LNCaP clone FGC (cell line): ENCODE measurements at places on chromosomes 3 and 15.

- DNase-seq: no peak
These were observed 434.8 kb upstream of the THBS1 start for GRCh38 chr15:39145854-39146625.

DNA sequence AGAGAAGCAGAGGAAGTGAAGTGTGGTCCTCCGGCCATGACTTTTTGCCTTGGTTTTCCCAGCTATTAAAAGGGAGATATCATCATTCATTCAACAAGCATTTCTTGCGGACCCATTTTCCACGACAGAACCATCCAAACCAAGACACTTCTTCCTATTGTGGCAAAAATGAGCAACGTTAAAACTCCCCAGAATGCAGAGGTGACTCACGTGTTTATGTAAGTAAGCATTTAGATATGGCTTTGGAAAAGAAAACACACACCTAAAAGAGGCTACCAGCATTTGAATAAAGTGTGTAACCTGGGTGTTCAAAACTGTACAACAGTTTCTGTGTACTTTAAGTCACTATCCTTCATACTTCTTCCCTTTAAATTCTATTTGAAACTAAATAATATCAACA lies 181.3 kb downstream of the RORA start:
- no peak for DNase-seq

DNA sequence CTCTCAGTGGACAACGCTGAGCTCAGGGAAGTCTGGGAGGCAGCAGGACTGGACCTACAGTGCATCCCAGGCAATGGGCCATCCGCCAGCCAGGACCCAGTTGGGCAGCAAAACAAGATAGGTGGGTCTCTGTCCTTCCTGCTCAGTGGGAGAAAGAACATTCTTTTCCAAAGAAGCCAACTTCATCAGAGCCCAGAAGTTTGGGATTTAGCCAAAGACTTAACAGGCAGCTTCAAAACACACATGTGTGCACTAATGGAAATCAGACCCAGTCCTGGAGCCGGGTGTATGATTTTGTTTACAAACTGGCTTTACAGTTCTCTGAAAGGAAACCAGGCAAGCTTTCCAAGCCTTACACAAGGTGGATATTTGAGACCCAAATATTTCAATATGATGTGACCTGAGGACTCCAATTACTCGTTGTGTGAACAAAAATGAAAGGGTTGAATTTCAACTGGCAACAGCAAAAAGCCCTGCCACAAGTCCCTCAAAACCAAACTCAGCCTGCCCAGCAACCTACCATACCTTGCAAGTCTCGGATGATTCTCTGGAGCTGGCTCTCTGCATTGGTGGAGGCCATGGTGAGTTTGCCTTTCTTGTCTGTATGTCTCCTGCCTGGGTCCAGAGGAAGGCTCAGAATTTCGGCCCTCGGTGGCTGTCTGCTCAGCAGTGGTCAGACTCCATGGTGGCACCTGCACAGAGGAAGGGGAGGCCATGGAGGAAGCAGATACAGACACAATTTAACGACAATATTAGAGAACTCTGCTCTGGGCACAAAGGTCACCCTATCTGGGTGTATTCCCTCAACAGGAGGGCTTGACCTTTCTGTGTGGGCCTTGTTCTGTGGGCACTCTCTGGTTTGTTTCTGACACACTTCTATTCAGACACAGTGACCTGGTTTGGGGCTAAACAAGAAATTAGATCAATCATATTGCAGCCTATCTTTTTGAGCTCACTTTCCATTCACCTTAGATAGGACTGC lies 11.0 kb downstream of the FYCO1 start:
- peak; percentile 97 for DNase-seq

- DNase-seq: no peak
These were observed 8.5 kb downstream of the GRM2 start for GRCh38 chr3:51715231-51715976.

DNA sequence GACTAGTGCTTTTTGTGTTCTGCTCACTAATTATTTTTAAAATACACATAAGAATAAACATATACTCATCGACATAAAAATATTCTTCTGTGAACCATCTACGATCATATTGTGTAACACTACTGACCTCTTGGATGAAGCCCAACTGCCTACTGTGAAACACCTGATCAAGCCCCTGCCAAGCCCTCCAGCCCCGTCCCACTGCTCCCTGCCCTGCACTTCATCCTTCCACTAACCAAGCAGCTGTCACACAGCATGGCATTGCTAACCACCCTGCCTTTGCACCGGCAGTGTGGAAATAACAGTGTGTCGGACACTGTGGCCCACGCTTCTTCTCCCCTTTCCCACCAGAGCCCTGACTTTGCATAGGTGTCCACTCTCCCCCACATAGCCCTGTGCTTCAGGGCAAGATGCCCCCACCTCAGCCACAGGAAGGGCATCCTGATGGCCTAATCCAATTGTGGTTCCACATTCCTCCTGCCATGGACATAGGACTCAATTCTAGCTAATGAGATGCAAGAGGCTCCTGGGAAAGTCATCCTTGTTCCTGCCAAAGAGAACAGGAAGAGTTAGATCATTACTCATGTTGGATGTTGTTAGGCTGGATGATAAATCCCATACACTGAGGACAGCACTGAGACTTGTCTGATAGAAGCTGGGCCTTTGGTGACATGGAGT lies 35.0 kb upstream of the ARID3B start:
- no peak for DNase-seq

- no peak for DNase-seq
These were observed 668.7 kb downstream of the OTOL1 start for GRCh38 chr3:162165346-162165745.

- DNase-seq: no peak
These were observed 40.2 kb upstream of the TLE3 start for GRCh38 chr15:70137967-70138366.

DNA sequence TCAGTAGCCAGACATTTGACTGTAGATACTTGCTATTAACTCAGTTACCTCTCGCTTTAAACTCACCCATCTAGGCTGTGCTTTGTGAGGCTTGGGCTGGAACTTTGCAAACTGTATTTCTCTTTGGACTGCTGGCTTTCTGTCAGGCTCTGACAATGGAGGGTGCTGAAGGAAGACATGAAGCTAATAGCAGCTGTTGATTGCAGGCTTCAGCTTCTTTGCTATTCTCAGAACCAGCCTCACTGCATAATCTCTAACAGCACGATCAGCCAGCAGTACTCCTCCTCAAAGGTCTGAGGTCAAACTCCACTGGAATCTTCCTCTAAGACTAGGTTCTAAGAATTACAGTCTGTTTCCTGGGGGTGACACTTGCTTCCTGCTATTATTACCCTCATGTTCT lies 295.6 kb downstream of the ZBBX start:
- no peak for DNase-seq

DNA sequence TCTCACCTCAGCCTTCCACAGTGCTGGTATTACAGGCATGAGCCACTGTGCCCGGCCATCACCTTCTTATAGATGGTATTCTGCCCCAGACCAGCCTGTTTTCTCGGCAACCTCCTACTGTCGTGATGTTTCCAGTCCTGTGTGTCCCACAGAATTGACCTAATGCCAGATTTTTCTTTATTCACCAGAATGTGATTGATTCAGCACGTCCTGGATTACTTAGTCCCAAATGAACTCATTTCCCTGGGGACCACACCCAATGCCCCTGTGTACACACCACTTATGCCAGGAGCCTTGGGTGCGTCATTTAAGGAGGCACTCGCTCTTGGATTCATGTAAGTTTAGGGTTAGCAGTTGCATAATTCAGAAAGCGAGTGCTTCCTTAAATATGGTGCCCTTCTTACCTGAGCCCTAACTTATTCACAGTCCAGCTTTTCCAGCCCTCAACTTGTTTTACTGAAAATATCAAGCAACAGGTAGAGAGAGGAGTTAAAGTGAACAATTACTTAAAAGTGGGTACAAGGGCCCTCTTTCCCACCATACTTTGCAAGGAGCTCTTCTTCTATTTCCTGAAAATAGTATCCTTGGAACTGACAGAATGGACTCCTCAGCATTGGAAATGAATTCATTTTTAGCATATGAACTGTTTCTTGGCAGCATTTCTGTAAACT lies 64.6 kb upstream of the UBE2E1 start:
- peak; percentile 62 for DNase-seq
